Stimulated activated CD8-positive, alpha-beta memory T cell treated with anti-CD3 and anti-CD28 coated beads, Interleukin-12 subunit alpha, Interleukin-12 subunit beta, amount 100 ng/mL, for 4 hours (primary cell): ENCODE measurements at places on chromosomes 6 and 20.

GRCh38 chr6:55704421-55704820 is 125.4 kb upstream of the HMGCLL1 start:
- DNase-seq, result no peak

DNA sequence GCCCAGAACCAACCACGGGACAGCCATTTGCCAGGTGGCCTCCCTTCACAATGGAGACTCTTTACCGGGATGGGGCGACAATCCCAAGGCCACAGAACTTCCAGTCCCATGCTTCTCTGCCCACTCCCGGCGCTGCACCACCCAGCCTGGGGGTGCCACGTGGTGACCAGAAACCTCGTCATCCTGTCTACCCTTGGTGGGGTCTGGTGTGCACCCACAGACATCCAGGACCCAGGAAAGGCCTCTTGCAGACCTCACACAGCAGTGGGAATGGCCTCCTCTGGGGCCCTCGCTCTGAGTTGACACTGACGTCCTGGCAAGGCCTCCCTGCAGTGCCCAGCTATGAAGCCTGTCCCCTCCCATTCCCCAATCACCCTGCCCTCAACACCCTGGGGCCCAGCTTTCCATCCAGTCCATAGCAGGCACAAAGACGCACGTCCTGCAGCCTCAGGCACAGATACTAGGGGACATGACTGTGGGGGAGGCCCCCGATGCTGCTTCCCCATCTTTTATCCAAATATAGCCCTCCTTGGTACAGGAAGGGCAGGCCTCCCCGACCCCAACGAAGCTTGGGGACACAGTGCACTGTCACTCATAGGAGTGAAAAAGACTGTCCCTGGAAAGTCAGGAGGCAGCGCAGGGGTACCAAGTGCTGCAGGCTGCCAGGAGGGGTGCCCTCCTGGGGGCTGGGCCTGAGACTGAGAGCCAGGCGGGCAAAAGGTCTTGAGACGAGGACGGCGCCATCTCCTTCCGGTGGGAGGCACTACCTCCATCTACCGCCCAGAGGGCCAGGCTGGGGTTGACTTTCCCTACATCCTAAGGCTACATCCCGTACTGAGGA is 7.2 kb downstream of the CST7 start:
- no peak for DNase-seq

DNA sequence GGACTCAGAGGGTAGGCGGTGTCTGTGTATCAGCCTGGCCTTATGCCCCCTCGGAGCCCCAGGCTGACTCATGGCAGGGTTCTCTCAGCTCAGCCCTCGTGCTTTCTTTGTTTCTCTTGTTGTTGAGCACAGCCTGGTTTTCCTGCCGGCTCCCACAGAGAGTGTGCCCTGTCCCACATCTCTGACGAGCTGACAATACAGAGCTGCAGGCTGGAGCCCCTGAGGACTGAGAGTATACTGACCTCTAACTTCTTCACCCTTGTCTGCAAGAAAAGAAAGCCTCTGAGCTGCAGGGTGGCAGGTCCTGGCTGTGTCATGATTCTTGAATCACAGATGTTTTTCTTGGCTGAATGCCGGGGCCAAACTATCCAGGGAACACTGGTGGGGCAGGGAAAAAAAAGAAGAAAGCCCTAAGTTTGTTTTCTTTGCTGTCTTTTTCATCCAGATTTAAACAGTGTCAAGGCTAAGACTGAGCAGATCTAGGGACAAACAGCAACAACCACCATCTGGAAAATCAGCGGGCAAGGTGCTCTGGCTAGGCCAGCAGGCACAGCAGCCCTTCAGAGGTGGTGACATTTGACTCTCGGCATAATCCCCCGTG is 63.3 kb upstream of the ZNF133 start:
- DNase-seq, result no peak

GRCh38 chr6:53347250-53347920 is 1.4 kb downstream of the ELOVL5 start:
- no peak for DNase-seq

- DNase-seq, result no peak
Observed at GRCh38 chr20:57794600-57795341, 85.0 kb upstream of the PMEPA1 start.

DNA sequence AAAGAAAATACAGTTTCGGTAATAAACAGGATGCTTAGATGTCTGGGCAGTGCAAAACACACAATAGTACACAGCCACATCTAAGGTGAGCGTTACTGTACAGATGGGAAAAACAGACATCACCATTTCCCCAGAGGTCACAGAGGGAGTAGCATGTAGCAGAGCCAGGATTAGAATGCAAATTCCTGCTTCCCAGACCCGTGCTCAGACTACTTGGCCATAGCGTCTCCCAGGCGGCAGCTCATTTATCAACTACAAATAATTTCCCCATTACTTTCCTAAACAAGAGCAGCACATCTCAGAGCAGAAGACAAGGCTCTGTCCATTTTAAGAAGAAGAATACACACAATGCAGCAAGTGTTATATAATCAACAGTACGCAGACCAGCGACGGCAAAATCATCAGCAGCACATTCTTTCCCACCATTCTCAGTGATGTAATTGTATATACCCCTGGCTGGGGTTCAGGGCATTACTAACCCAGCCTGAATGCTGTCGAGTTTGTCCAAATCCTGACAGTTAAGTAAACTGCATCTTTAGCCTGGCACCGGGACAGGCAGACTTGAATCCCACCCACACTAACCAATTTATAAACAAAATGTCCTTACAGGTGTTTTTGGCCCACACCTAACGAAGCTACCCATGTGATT is 61.9 kb downstream of the CNKSR3 start:
- DNase-seq, result no peak

GRCh38 chr6:28245206-28245941 is 6.7 kb downstream of the ZKSCAN4 start:
- no peak for DNase-seq

GRCh38 chr6:128403618-128404444 is 116.6 kb downstream of the PTPRK start:
- DNase-seq, result no peak

DNA sequence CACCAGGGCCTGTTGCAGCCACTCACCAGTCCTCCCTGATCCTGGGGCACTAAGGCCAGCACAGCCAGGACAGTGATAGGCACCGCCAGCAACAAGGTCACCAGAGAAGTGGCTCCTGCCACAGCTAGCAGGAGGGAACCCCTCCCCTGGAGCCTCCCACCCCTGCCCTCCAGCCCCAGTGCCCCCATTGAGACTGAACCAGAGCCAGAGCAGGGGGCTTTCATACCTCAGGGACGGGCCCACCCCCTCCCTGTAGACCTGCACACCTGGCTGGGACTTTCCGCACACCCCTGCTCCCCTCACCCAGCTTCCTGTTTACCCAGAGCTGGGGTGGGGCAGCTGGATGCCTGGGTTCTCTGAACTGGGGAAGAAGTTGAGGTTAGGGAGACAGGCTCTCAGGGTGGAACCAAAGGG is at the start of gene LTB:
LTB (minus strand) TSS at position 195 of the 414 bp plus-strand sequence; CDS start at position 188, 7 bp downstream.
- no peak for DNase-seq

GRCh38 chr6:155177363-155177961 is 86.4 kb upstream of the CLDN20 start:
- DNase-seq, result no peak

DNA sequence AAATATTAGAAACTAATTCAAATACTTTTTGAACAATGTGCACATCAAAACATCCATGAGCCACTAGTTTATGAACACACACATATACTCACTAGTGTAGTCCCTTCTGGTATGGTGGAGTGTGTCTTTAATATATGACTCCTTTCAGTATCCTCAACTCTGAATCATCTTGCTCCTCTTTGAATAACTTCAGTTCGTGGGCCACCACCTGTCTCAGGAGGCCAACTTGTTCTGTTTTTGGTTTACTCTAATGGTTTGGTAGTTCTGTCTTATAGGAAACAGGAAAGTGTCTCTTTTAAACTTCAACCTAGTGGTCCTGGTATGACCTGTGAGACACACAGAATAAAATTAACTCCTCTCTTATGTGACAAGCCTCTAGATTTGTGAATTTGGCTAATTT is 55.6 kb downstream of the ZNF292 start:
- no peak for DNase-seq

GRCh38 chr6:25314509-25315175 is 35.5 kb downstream of the CARMIL1 start:
- DNase-seq, result no peak

DNA sequence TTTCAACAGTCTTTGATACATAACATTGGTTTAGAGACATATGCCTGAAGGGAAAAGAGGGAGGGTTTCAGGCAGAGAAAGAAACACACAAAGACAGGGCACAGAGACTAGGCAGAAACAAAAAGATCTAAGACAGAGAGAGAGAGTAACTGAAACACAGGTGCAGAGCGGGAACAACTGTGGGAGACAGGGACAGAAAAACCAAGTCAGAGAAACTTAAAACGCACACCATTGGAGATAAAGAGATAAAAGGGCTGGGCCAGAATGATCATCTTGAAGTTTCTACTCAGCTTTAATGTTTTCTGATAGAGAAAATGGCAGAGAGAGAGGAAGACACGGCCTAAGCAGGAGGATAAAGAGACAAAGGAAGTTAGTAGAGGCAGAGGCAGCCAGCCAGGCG is 11.8 kb downstream of the UNC5CL start:
- no peak for DNase-seq

DNA sequence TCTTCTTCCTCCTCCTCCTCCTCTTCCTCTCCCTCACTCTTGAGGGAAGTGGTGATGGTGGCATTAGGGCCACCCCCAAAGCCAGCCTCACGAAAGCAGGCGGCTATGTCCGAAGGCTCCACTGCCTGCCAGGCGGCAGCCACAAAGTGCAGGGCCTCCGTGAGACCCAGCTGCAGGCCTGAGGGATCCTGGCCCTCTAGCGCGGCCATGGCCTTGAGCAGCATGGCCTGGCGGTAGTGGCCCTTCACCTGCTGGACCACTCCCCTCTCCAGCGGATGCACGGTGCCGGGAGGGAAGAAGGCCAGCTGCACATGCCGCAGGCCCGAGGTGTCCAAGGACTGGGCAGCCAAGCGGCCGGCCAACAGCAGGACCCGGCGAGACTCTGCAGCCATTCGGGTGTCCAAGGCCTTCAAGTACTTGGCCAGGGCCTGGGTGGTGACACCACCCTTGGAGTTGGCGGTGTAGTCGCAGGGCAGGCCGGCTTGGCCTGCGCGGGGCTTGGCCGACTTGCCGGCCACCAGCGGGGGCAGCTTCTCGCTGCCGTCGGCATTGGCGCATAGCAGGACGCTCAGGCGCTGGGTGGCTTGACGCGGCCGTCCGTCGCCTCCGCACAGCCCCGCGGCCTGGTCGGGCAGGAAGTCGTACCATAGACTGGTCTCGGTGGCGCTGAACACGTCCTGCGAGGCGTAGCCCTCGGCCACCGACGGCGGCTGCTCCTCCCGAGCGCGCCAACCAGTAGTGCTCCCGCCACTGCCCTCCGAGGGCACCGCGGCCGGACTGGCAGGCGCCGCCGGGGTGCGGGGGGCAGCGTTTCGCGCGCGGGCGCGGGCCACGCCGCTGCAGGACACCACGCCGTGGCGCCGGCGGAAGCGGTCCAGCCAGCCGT is 1.1 kb downstream of the CENPB start:
- no peak for DNase-seq

DNA sequence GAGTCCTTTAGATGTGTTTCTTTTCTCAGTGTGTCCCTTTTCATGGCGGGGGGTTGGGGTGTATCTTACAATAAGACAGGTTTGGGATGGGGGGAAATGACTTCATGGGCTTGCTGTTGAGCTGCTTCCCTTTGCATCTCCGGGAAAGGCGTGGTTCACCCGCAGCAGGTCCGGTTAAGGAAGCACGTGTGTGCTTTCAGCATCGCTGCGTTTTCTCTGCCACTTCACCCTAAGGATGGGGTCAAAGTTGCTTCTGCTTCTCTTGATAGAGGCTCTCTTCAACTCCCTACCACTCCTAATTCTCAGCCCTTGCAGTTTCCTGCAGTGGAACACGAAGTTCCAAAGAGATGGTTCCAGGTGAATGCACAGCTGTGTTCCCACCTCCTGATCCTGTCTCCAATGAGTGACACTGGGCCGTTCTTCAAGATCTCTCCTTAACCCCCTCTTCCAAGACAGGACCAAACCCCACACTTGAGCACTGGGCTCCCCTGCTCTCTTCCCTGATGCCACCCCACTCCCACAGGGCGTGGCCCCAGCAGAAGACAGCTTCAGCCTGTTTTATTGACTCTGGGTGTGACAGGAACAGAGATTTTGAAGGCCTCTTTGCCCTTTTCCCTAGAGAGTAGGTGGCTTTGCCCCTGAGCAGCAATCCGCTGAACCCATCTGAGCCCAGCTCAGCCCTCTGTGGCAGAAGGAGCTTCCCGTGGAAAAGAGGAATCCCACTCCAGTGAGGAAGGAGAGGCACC is 85.2 kb downstream of the PLEKHG1 start:
- DNase-seq, result no peak

GRCh38 chr20:2421247-2421646 is 40.5 kb downstream of the TGM6 start:
- DNase-seq, result no peak

DNA sequence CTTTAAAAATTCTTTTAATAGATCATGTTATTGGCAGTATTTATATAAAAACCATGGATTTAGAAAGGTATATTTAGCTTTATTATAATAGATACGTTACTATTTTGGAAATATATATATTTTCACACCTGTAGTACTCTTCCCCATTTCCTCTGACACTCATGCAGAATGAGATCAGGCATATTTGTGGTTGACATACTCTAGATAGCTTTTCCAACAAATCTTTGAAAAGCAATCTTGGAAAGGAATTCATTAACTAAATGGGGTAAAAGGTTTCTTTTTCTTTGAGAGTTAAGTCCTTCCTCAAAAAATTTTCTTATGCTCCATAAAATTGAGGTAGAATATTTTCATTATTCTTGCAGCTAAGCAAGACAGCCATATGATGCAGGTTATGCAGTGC is 14.5 kb downstream of the ASF1A start:
- DNase-seq, result no peak

DNA sequence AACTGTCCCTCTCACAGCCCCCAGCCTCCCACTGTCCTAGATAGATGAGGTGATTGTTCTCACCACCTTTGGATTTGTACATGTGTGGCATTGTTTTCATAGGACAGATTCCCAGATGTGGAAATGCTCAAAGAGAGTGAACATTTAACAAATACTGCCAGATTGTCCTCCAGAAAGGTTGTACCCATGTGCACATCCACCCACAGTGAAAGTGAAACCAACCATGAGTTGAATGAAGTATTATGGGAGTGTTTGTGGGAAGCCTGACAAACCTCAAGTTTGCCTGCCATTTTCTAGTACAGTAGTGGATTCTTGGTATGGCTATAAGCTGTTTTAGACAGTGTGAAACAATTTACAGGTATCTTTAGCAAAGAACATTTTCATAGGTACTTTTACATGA is 42.7 kb downstream of the ANKRD6 start:
- DNase-seq, result no peak

DNA sequence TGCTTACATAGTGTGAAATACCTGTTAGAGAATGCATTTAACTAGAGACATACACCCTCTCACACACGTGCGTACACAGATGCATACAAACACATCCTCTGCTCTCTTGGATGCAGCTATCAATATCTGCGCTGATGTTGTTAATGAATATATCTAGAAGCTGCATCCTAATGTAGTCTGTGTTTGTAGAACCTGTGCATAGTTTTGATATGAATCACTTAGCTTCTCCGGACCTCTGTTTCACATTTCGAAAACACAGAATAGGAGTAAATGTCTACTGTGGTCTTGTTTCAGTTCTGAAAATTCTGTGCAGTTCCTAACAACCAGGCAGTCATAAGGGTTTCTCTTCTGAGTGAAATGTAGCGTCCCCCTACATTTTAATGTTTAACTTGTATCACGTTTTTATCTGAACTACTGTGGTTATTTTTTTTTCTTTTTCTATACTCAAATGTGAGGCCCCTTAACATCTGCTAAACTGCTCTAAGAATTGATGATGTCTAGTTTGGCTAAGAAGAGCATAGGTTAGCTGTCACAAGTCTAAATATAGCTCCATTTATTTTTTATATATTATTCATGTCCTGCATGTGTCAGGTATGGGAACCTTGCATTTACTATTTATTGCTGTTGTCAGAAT is 254.5 kb downstream of the TMEM242 start:
- DNase-seq, result no peak
